ENCODE measurements at places on chromosomes 11 and 22.

DNA sequence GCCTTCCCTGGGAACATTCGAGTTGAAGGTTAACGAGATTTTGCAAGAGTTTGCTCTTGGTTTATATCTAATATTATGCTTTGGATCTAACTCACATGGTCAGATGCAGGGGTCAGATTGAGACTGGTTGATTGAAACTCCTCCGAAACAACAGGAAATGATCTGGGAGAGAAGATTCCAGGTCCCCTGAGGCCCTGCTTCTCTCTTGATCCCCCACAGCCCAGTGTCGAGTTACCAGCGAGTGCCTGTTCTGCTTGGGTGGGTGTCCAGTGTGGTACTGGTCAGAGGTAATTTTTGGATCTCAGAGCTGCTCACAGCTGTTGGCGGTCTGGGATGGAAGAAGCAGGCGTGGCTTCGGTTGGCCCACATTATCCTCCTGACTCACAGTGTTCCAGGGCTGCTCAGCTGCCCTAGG, 9.2 kb downstream of the FBLN1 start:
- peak; percentile 84 for DNase-seq

GRCh38 chr11:78949976-78950690, 375.5 kb upstream of the NARS2 start:
- DNase-seq, result no peak

DNA sequence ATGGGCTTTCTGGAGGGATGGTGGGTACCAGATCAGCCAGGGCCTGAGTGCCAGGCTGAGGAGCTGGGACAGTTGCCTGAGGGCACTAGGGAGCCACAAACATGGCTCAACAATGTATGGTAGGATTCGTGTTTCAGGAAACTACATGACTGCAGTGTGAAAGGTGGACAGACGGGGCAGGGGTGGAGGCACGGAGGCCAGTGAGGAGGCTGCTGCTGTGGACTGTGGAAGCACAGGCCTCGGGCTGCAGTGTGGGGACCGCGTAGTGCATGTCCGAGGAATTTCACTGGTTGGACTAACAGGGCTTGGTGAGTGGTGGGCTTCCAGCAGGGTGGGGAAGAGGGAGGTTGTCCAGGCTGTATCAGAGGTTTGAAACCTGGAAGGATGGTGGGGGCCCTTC, 7.8 kb downstream of the P2RY2 start:
- no peak for DNase-seq

GRCh38 chr11:47302853-47303252, 32.9 kb downstream of the MADD start:
- DNase-seq, result no peak

GRCh38 chr22:21451545-21452520, 15.4 kb upstream of the TMEM191C start:
- no peak for DNase-seq

DNA sequence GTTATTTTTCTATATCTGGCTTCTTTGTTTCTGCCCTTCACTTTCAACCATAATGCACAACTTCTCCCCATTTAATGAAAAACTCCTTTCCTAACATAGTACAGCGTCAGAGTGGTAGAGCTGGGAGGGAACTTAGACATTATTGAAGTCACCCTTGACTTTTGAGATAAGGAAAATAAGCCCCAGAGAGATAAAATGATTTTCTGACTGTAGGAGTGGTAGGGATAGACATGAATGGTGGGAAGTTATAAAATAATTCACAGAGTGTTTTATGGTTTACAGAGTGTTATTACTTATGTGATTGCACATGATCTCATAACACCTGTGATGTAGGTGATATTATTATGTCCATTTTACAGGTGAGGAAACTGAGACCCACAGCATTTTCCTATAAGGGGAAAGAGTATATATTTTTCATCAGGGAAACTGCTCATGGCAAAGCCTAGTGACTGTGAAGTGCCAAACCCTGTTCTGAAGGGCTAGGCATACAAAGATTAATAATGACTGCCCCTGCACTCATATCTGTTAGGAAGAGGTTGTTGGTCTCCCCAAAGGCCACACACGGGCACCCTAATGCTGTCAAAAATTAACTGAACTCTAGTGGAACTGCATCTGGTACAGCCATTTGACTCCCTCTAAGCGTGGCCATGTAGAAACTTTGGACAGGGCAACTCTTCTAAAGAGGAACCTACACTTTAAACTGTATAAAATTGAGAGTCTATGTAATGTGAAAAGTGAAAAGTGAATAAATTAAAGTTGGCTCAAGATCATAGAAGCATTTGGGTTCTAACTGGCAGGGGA, 61.1 kb upstream of the PICALM start:
- DNase-seq, result no peak

DNA sequence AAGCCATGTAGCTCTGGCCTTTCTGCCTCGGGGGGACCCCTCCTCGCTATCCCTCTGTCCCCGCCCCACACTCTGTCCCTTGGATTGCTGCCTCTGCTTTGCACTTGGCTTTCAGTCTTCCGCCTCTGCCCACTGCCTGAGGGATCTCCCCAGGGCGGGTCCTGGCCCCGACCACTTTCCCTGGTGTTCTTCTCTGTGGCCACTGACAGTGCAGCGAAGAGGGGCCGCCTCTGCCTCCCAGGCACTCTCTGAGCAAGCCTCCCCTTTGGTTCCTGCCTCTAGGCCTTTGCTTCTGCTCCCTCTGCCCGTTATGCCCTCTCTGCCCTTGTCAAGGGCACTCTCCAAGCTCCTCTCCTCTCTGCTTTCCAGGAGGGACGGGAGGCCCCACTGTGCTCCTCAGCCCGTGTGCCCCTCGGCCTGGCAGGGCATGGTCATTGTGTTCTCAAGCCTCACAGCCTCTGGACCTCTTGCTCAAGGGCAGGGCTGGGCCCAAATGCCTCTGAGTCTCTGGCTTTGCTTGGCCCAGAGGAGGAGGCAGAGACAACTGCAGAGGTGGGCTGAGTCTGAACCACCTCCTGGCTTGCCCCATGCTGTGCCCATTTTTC, 5.5 kb upstream of the MPPED1 start:
- DNase-seq, result no peak

GRCh38 chr11:114058871-114059277, 637 bp upstream of the ZBTB16 start:
- DNase-seq, result no peak

DNA sequence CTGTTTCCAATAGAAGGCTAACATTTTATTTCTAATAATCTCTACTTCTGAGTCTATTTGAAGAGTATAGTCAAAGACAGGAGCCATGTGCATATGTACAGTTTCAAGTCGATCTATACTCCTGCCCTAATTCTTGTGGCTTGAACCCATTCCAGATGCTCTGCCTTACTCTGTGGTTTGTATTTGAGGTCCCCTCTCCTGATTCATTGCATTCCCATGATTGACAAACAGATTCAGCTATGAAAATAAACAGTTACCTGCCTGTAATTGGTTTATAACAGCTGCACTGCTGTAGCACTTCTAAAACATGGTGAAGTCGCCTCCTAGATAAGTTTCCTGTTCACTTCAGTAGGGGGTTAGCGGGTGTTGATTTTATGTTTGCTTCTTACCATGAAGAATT, 138.7 kb downstream of the SOX6 start:
- DNase-seq, result no peak

DNA sequence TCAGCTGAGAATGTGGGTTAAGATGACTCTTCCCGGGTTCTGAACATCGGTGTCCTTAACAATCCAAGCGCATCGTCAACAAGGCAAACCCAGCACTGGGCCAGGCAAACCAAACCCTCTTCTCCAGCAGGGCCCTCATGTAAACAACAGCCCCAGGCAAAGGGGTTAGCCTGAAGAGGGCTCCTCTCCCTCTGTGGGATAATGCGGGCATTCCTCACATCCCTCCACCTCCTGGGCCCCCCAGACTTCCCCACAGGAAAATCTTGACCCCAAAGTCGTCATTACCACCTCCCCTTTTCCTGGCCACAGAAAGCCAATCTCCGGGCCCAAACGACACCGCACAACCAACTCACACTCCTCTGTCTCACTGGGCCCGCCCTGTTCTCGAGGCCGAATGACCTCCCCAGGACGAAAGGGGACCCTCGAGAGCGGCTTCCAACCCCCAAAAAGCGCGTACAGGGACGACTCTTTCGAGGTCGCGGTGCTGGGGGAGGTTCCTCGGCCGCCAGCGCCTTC, 566 bp downstream of the DDB1 start:
- DNase-seq, result peak; percentile 22

DNA sequence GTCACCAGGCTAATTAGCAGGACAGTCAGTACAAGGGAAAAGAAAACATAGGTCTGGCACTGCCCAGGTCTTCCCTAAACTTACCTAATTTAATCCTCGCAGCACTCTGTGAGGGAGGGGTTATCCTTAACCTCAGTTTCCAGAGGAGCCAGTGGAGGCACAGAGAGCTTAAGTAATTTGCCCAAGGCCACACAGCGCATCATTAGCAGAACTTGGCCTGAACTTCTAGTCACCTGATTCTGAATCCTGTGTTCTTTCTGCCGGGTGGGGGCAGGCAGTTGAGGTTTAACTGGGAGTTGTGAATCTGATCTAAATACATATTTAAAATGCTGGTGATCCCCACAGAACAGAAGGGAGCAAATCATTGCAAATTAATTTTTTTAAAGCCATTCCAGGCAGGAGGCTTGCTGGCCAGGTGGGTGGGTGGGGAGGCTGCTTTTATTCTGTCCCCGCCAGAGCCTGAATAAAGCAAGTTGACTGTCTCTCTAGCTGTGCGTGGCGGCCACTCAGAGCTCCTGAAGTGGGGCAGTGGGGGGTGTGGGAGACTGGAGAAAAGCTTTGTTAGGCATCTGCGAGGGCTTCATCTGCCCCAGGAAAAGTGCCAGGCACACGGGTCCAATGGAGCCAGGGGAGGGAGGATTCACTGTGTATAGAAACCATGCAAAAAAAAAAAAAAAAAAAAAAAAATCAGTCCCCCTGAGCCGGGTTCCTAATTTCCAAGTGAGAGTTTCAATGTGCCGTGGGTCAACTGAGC, 66.1 kb downstream of the NFAM1 start:
- no peak for DNase-seq

GRCh38 chr11:87432022-87432421, 394.3 kb downstream of the TMEM135 start:
- no peak for DNase-seq

- DNase-seq, result peak; percentile 94
Measured at GRCh38 chr22:41217553-41218157, 12.5 kb downstream of the L3MBTL2 start.

DNA sequence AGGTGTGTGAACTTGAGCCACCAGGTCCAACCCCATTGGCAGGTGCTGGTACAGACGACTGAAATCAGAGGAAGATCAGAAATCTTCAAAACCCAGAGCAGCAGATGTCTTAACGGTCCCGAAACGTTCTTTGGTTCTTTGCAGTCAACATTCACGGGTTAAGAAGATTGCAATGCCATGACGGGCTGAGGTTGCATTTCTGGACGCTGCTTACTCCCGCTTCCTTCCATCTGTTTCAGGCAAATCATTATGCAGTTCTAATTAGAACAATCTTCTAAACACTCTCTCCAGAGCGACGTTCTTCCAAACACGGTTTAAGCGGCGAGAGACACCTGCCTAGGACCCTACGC, 492 bp upstream of the LUZP2 start:
- DNase-seq, result no peak

DNA sequence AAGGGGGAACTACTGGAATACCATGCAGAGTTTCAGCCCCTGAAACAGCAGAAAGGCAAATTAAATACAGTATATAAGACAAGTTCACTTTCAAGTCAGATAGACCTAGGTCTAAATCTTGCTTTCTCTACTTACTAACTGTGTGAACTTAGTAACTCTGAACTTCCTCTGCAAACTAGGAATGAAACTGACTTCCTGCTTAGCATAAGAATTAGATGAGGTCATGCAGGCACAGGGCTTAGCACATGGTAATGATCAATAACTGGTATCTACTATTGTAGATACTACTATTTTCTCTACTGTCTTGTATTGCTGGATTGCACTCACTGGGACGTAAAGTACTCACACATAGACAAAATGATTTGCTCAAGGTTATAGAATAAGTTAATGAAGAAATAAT, 51.5 kb upstream of the MTNR1B start:
- no peak for DNase-seq

GRCh38 chr11:76334826-76335389, 46.0 kb downstream of the THAP12 start:
- DNase-seq, result no peak

DNA sequence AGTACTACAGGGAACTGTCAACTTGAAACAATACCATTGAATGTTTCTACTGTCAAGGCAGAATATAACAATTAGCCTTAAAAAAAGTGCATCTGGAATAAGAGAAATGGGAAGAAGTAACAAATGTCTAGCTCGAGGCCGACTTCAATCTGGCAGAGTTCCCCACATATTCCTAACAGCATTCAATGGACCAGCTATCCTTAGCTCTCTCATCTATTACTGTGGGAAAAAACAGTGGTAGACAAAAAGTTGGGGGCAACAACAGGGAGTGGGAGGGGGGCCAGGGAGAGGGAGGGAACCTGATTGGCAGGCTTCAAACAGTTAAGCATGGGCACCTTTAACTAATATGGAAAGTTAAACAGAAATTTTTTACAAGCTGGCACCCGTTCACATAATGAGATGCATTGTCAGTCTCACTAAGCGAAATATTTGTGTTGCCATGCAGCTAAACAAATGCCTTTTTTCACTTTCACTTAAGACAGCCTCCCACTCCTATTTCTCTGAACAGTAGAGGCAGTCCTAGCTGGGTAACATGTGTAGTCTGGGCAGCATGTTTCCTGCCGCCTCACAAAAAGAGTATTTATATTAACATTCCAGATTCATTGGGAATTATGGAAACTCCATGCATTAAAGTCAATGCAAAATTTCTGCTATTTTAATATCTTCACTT, 62.2 kb upstream of the SOX6 start:
- DNase-seq, result peak; percentile 31

DNA sequence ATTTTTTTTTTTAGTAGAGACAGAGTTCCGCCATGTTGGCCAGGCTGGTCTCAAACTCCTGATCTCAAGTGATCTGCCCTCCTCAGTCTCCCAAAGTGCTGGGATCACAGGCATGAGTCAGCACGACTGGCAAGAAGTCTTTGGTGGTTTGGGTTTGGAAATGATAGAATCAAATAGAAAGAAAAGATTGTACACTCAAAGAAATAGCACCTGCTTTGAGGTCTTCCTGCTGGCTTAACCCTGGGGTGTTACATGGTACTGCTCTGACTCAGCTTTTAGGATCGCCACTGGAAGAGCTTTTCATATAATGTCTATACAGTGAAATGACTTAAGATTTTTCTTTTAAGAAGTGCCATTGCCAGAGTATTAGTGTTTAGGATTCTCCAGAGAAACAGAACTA, 50.2 kb downstream of the JAM3 start:
- DNase-seq, result peak; percentile 29

- DNase-seq, result no peak
Measured at GRCh38 chr22:45861259-45861658, 115.7 kb downstream of the WNT7B start.

DNA sequence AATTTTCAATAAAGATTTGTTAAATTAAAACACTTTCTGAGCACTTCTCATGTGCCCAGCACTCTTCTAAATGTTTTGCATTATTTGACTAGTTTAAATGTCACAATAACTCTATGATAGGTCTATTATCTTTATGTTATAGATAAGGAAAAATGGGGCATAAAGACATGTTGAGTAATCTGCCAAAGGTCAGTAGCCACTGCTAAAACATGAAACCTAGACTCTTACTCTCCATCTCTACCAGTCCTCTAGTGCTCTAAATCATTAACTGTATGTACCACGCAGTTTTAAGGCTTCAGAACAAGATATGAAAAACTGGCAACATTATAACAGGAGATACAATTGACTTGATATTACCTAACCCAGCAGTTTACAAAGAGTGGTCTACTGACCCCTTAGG, 6.9 kb downstream of the RAB6A start:
- no peak for DNase-seq
